ENCODE measurements at places on chromosomes 1 and 21.

GRCh38 chr1:217948741-217949140, 317.6 kb downstream of the SPATA17 start:
- DNase-seq = no peak

GRCh38 chr1:27724961-27725373, 794 bp upstream of the FAM76A start:
- DNase-seq = no peak

GRCh38 chr1:6743189-6744101, 41.8 kb upstream of the CAMTA1 start:
- DNase-seq = no peak

DNA sequence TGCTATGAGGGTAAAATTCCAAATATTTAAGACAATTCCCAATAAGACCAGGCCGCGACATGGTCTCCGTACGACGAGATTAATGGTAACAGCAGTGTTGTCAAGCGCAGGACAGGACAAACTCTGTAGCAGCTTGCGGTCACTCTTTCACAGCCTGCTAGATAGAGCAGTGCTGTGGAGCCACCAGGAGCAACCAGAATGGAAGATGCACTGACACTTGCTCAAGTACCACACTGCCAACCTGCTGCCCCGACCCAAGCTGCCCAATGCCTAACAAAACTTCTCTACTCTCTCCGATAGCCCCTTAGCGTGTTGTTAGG, 636 bp downstream of the WARS2 start:
- peak; percentile 33 for DNase-seq

Measured in left kidney (tissue), 8 donors.